Fibroblast of skin of abdomen (primary cell): ENCODE measurements at places on chromosomes 1 and 21.

- DNase-seq: no peak
Measured at GRCh38 chr1:97806326-97806725, 114.5 kb downstream of the DPYD start.

DNA sequence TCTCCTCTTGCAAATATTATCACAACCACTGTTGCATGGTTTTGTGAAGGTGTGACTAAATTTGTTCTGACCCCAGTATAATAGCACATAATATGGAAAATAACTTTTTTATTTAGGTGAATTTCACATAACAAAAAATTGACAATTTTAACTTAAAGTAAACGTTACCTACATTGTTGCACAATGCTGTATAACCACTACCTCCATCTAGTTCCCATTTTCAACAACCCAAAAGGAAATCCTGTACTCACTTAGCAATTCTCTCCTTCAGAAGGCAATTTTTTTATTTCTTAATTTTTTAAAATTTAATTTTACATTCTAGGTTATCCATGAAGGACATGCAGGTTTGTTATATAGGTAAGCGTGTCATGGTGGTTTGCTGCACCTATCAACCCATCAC lies 95.2 kb downstream of the KCNJ6 start:
- DNase-seq: no peak

- no peak for DNase-seq
Measured at GRCh38 chr1:47448462-47449222, 10.8 kb downstream of the FOXD2 start.

GRCh38 chr1:63906047-63906704 lies 132.4 kb downstream of the ROR1 start:
- DNase-seq: no peak

DNA sequence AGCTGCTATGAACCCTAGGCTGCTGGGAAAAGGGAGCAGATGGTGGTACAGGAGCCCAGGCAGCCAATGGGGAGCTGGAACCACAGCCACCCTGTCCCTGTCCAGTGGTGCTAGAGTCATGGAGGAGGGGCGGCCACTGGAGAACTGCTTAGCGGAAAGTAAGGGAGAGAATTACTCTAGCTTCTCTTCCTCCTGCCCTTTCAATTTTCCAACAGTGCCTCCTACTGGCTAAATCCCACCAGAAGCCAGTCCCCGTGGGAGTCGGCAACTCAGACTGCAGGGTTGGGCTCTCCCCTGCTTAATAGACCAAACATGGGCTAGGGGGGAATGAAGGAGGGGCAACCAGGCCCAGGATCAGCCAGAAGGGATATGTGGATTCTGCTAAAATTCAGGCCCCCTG lies 154.5 kb downstream of the ACTL8 start:
- DNase-seq: peak; percentile 11

DNA sequence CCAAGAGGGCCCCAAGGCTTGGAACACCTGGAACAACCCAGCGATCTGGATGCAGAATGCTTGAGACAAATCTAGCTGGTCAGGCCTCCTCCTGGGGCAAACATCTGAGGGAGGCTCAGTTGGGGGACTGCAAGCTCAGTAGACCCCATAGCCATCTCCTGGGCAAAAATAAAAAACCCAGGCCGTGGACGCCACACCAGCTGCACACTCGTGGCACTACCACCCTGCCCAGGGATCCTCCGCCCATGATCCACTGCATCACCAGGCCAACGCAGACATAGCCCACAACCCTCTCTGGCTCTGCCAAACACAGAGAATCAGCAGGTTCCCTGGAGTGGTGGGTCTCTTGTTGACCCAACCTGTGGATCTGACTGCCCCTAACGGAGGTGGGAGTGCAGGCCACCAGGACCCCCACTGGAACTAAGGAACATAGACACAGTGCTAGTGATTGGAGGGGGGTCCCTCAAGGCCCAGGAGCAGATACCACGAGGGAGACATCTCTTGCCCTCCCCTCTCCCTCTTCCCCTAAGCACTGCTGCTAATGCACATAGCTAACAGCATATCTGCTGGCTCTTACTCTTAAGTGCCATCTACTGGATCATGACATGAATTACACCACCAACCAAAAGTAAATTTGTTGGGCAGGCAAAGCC lies 147.2 kb downstream of the CHD1L start:
- peak; percentile 50 for DNase-seq

DNA sequence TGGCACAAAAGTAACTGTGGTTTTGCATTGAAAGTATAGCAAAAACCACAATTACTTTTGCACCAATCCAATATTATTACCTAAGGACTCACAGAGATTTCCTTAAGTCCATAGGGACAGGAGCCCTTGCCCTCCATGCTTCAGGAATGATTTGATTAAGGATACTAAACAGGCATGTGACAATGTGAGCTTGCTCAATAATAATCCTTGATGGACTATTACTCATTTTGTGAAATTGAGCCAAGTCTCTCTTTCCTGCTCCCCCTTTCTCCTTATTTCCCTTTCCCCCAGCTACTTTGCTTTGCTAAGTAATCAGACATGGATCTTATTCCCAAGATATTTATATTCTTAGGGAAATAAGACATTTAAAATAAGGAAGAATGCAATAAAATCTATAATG lies 21.6 kb upstream of the RGL1 start:
- DNase-seq: peak; percentile 55

DNA sequence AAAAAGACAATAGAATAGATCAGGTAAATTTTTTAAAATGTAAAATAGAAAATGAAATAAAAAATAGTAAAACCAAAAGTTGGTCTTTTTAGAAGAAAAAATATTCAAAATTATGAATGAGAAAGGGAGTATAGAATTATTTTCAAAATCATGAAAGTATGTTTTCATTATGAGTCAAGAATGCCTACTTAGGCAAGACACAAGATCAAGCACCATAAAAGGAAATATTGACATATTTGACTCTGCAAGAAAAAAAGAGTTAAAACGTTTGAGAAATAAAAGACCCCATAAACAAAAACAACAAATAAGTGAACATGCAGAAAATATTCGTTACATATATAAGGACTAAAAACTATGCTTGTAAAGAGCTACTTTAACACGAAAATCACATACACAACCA lies 4.8 kb upstream of the COX20 start:
- DNase-seq: no peak

GRCh38 chr1:10431070-10431730 lies 967 bp downstream of the CENPS start:
- no peak for DNase-seq

GRCh38 chr1:10374442-10374860 lies 24.4 kb upstream of the PGD start:
- DNase-seq: peak; percentile 22

- peak; percentile 37 for DNase-seq
Measured at GRCh38 chr1:98077691-98078090, 156.9 kb upstream of the DPYD start.

- DNase-seq: peak; percentile 53
Measured at GRCh38 chr1:225763716-225764548, 13.7 kb upstream of the SRP9 start.

DNA sequence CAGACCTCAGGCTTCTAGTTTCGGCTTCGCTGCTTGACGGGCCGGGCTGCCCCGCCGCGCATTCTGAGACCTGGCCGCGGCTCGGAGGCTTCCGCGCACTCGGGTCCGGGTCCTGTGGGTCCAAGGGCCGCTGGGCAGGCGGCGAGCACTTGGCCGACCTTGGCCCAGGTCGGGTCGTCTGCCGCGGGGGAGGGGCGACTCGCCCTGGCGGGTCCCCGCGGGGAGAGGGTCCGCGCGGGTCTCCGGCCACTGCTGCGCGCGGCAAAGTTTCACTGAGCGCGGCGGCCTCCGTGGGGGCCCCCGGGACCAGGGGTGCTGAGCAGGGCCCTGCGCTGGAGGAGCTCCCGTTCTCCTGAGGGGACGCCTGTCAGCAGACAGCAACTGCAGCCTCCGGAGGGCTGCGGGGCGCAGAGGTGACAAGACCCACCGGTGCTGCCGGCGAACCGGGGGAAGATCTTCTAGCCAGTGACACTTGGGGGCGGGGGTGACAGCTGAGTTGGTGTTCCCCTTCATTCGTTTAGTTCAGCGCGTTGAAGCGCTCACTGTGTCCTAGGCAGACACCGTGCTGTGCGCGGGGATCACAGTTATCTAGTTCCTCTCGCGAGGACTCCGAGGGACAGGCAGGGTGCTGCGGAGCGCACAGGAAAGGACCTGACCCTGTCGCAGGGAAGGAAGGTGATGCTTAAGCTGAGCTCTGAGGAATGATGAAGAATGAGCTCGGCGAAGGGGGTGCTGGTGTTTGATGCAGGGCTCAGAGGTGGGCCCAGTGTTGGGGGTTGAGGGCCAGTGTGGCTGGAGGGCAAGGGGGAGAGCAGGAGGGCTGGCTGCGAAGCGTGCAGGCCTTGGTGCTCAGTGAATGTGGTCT lies 725 bp downstream of the MTFR1L start:
- peak; percentile 56 for DNase-seq

DNA sequence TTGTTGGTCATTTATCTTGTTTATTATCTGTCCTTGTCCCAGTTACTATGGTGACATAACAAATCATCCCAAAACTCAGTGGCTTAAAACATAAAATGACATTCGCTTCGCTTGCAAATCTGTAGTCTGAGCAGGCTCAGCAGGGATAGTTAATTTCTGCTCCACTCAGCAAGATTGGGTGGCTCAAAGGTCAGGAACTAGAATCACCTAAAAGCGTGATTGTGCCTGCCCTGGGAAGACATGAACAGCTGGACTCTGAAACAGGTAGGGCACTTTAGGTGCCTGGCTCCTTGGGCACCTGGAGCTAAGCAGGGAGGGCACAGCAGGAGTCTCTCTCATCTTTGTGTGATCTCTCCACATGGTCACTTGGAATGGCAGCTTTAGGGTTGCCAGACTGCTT lies 14.7 kb upstream of the TRAF3IP3 start:
- DNase-seq: no peak

DNA sequence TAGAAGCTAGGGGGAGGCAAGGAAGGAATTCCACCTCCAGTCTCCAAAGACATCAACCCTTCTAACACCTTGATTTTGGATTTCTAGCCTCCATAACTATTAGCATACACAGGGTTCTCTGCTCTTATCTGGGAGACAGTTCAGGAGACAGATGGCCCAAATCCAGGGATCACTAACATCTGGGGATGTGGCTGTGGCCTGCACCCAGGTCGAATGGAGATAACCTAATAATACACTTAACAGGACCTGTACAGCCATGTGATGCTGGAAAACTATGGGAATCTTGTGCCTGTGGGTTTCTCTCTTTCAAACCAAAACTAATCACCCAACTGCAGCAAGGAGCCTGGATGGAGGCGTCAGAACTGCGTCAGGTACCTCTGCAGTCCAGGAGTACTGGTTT lies 47.6 kb downstream of the KIAA0319L start:
- no peak for DNase-seq

DNA sequence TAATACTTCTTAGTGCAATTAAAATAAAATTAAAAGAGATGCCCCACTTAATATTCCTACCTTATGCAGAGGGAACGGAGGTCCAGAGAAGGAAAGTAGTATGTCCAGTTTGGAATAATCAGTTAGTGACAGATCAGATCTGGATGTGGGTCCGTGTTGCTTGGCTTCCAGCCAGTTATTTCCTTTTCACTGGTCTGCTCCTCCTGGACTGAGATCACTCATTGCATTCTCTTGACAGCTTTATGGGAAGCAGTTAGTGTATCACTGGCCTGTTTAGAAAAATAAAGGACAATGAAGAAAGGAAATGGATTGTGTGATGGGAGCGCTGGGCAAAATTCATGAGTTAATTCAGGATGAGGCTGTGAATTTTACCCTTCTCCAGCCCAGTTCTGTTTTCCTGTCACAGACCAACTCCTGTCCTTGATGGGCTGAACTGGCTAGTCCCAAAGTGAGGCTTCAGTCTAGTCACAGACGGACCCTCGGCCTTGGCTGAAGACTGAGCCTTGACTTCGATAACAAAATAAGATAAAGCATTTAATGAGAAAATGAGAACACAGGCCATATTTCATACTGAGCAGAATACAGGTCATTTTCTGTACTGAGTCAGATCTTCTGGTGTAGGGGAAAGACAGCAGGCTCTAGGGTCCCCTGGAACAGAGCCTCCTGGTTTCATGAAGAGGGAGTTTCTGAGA lies 85.2 kb upstream of the TRABD2B start:
- DNase-seq: no peak

DNA sequence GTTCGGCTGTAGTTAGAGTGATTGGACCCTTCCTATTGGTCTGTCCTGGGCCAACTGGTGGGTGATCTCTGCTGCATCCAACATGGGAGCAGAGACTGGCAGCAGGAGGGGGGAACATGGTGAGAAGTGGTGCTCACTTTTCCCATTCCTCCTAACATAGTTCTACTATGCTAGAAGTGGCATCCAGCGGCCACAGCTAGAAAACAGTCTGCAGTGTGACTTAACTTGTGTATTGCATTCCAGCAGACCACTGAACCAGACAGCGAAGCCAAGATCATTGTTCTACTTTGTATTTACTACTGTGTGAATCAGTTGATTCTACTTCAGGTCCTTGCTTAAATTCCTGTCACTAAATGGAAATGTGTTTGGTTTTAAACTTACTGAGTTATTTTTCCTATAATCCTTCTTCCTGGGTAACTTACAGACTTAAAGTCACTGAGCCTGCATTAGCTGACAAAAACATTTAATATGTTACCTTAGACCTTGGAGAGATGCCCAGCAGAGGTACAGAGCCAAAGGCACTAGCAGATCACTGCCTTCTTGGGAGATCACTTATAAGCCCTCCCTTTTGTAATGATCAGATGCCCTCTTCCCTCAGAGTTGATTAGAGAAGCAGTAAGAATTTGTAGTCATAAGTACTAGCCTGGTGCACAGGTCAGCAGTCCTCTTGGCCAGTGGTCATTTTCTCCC lies 8.2 kb downstream of the FABP3 start:
- no peak for DNase-seq

GRCh38 chr1:212586206-212587015 lies 22.1 kb upstream of the ATF3 start:
- DNase-seq: no peak

DNA sequence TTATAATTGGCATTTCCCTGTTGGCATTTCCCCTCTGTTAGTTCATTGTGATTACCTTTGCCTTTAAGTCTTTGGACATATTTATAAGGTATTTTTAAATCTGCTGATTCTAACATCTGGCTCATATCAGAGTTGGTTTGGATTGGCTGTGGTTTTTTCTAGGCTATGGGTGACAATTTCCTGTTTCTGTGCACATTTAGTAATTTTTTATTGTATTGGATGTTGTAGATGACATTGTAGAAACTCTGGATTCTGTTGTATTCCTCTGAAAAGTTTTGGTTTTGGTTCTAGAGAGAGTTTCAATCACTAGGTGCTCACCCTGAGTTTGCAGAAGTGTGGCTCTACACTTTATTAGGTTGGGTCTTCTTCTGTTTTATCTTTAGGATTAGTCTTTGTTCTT lies 110.1 kb upstream of the ARHGEF16 start:
- no peak for DNase-seq

- no peak for DNase-seq
Measured at GRCh38 chr1:11714831-11715575, 20.9 kb upstream of the AGTRAP start.

DNA sequence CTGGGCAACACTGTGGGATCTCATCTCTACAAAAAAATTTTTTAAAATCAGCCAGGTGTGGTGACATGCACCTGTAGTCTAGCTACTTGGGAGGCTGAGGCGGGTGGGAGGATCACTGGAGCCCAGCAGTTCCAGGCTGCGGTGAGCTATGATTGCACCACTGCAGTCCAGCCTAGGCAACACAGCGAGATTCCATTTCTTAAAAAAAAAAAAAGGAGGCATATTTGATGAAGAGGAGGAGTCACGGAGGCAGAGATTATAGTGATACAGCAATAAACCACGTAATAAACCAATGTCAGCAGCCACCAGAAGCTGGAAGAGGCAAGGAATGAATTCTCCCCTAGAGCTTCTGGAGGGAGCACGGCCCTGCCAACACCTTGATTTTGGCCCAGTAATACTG lies 4.0 kb downstream of the LIX1L start:
- DNase-seq: no peak

- DNase-seq: peak; percentile 39
Measured at GRCh38 chr1:14822493-14822892, 224.0 kb downstream of the KAZN start.

- DNase-seq: no peak
Measured at GRCh38 chr21:45415943-45416611, 11.1 kb downstream of the COL18A1 start.
